ENCODE measurements at places on chromosomes 4 and X.

GRCh38 chr4:173264245-173264644, 69.9 kb downstream of the HMGB2 start:
- DNase-seq, result no peak

- DNase-seq, result no peak
Observed at GRCh38 chr4:94507708-94508107, 56.0 kb downstream of the PDLIM5 start.

DNA sequence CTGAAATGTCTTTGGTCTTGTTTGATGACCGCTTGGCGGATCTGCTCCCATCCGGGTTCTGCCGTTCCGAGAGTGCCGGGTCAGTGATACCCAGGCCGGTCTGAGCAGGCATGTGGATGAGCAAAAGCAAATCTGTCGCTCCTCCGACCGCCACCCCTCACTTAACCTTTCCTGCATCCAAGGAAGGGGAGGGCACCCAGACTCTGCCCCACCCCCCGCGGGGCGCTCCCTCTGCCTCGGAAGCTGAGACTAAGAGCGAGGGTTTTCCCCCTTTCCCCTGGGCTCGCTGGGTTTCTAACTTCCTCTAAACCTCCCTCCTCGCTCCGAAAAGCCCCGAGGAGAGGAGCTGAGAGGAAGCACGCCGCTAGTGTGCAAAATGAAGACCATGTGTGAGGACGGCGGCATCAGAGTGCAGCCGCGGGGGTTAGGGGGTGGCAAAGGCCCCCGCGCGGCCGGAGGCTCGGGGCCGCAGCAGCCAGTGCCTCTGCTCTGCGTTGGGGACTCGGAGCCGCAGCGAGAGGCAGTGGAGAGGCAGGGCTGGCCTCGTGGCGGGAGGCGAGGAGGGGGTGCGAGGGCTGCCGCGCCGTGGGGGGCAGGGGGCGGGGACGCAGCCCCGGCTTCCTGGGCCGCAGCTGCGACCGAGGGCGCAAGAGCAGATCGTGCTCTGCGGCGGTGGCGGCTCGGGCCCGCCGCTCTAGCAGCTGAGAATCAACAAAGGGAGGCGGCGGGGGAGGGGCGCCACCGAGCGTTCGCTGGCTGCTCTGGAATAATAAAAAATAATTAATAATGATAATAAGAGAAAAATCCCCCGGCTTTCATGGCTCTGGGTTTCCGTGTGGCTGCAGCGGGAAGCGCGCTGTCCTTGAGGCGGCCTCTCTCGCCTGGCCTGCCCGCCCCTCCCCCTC, 55.8 kb upstream of the BCOR start:
- no peak for DNase-seq

GRCh38 chrX:139784807-139785206, 76.8 kb upstream of the MCF2 start:
- DNase-seq, result no peak

GRCh38 chr4:139988863-139989765, 164.9 kb downstream of the MAML3 start:
- peak; percentile 77 for DNase-seq

DNA sequence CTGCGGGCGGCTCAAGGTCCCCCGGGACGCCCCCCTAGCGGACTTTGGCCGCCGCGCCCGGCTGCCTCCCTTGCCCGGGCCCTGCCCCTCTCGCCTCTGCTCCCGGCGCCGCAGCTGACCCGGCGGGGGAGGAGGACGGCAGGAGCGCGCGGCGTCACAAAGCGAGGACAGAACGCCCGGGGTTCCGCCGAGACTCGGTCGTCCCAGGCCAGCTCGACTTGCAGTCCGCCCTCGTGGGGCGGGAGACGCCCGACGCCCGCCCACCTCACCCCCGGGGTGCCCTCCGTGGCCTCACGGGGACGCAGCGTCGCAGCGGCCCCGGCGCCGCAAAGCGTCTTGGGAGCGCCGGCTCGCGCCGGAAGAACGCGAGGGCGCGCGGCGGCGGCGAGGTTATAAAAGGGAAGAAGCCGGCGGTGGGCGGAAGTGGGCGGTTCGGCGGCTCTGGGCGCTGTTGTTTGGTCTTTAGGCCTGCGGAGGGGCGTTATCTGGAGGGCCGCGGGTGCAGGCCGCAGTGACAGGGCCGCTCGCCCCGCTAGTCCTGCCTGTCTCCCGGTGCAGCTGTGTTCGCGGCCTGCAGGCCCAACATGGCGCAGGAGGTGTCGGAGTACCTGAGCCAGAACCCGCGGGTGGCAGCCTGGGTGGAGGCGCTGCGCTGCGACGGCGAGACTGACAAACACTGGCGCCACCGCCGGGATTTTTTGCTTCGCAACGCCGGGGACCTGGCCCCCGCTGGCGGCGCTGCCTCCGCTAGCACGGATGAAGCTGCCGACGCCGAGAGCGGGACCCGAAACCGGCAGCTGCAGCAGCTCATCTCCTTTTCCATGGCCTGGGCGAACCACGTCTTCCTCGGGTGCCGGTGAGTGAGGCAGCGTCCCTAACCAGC, at the start of gene CDKN2AIP:
CDKN2AIP (plus strand) TSS at position 423 of the 883 bp plus-strand sequence; CDS start at position 585, 162 bp downstream.
- peak; percentile 85 for DNase-seq

GRCh38 chr4:114108869-114109268, 129.4 kb upstream of the ARSJ start:
- DNase-seq, result no peak

DNA sequence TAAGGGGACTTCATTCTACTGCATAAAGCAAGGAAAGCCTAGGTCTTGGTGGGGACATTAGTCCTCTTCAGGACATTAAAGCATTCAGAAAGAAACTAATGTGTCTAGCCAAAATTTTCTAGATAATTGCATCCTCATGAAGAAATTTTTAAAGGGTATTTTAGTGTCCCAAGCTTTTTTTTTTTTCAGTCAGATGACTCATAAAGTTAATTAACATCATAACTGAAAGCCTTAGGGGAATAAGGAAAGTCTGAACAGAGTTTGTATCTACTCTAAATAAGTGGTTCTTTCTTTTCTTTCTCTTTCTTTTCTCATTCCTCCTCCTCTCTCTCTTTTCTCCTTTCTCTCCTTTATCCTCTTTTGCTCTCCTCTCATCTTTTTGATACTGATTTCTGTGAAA, 202.4 kb downstream of the ADAMTS3 start:
- no peak for DNase-seq

- DNase-seq, result peak; percentile 62
Observed at GRCh38 chrX:72003811-72004750, 93.4 kb downstream of the NHSL2 start.

GRCh38 chr4:82434949-82435348, 4.6 kb downstream of the ENOPH1 start:
- no peak for DNase-seq

- DNase-seq, result no peak
Observed at GRCh38 chrX:139725720-139726119, 17.8 kb upstream of the MCF2 start.

GRCh38 chr4:40954088-40954668, 204.4 kb downstream of the NSUN7 start:
- no peak for DNase-seq

DNA sequence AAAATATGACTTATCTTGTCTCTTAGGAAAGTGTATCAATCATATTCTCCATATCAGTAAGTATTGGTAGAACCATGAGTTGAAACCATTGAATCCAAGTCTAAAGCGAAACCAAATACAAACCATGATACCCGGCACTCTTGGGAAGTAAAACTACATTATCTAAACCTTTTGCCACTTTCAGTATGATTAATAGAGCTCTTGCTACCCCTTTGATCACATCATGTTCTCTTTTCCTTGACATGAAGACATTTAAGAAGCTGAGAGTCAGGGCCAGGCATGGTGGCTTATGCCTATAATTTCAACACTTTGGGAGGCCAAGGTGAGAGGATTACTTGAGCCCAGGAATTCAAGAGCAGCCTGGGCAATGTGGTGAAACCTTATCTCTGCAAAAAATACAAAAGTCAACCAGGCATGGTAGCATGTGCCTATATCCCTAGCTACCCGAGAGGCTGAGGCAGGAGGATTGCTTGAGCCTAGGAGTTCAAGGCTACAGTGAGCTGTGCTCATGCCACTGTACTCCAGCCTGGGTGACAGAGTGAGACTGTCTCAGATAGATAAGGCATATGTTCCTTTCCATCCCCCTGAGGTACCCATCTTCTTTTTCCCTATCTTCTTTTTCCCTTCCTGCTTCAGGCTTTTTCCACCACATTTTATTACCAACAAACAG, 45.4 kb downstream of the CEP135 start:
- no peak for DNase-seq

GRCh38 chr4:182853731-182854330, 63.4 kb downstream of the DCTD start:
- no peak for DNase-seq

GRCh38 chr4:25142468-25142867, 17.8 kb downstream of the SEPSECS start:
- DNase-seq, result no peak

- no peak for DNase-seq
Observed at GRCh38 chr4:77446601-77447000, 159.0 kb upstream of the CXCL13 start.

- no peak for DNase-seq
Observed at GRCh38 chrX:134773041-134773440, 114.8 kb upstream of the PLAC1 start.

GRCh38 chr4:54281054-54281766, 52.1 kb downstream of the PDGFRA start:
- DNase-seq, result peak; percentile 42

GRCh38 chr4:143559757-143560147, 46.2 kb downstream of the SMARCA5 start:
- DNase-seq, result no peak

DNA sequence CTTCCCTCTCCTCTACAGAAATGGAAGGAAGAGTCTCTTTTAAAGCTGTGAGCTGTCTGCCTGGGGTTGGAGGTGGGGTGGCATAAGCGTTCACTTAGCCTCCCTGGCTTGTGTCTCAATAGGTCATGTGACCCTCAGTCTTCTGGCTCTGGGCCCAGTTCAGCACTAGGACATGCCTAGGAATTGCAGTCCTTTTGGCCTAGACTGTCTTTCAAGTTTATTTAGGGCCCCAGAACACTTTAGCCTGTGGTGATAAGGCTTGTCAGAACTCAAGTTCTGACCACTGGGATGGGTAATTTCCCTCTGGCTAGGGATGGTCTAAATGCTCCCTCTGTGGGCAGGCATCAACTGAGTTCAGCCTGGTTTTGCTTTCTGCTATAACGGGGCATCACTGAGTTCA, 34.3 kb upstream of the ARMCX4 start:
- DNase-seq, result no peak

DNA sequence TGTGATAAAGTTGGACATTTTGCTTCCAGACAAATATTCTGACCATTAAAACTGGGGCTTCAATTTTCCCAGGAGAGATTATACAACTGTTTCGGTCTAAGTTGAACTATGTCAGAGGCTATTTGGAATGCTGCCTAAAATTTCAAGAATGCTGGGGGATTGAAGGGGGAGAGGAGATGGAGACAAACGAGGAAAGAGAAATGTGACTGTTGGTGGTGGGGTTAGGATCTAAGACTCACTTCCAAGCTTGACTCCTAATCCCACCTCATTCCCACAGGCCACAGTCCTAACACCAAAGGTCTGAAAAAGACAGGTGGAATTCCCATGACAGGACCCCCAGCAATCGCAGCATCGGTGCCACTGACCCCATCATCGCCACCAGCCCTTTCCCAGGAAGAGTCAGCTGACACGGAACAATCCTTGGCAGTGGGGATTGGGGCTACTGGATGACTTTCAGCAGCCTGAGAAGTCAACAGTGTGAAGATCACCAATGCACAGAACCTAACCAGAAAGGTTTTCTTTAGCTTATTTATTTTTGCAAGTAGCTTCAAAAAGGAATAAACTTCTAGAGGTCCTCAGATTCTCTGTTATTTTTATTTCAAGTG, 74.0 kb upstream of the PRSS48 start:
- DNase-seq, result peak; percentile 38

- no peak for DNase-seq
Observed at GRCh38 chrX:139113708-139114107, 402.2 kb upstream of the FGF13 start.

GRCh38 chr4:6506616-6507140, 34.3 kb upstream of the PPP2R2C start:
- no peak for DNase-seq

DNA sequence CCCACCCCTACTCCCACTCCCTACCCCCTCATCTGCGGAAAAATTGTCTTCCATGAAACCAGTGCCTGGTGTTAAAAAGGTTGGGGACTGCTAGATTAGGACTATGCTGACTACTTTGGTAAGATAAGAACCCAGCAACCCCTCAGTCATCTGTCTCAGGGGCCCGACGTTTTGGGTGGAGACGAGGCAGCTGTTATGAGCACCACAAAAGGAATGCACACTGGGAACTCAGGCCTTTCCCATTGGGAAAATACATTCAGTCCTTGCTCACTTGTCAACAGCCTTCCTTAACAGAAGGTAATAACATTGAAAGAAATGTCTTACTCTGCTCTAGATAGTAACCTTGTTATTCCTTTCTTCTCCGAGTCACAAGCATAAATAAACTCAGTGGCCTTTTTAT, 310.8 kb downstream of the AFF2 start:
- peak; percentile 5 for DNase-seq

DNA sequence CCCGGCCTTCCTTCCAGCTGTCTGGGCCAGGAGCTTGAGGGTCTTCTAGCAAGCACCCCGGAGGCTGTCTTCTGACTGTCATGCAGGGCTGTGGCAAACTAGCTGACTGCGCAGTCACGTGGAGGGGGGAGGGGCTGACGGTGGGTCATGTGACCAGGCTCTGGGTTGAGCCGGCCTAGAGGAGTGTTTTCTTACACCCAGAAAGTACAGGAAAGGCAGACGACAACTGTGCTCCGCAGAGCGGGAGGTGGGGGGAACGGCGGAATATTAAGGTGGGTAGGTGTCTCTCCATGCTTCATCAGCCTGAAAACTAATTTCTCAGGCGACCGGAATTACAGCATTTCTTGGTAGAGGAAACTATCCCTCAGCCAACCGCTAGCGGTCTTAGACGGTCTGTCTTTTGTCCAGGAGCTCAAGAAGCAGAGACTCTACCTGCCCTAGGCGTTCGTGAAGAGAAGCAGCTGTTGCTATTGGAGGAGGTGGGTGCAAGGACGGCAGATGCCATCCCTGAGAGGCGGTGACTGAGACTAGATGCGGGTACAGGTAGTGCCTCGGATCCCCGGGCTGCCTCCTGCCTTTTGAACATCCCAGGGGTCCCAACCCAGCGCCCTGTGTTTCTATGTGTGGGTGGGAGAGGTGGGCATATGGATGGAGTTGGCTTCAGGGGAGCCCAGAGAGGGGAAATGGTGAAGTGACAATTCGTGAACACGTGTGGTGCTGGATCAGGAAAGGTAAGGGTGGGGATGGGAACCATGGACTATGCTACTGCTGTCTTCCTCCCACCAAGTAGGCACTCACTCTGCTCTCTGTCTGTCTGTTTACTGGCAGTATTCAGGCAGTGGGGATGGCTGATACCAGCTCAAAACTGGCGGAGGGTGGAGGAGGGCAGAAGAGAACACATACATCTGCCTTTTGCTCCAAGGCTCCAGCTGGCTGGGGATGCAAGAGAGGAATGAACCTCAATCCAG, 8.8 kb downstream of the GPRASP1 start:
- no peak for DNase-seq

GRCh38 chrX:39022106-39022505, 220.8 kb downstream of the MID1IP1 start:
- DNase-seq, result no peak

Measured in fibroblast of skin of left biceps (primary cell).